ENCODE measurements at places on chromosomes 12 and 14.

GRCh38 chr12:50069539-50069938 is 12.1 kb downstream of the ASIC1 start:
- DNase-seq: no peak

GRCh38 chr12:31687101-31687527 is 27.6 kb downstream of the ETFBKMT start:
- no peak for DNase-seq

- no peak for DNase-seq
Observed at GRCh38 chr12:42982828-42983227, 393.3 kb upstream of the PRICKLE1 start.

- no peak for DNase-seq
Observed at GRCh38 chr14:62029569-62029924, 267.3 kb downstream of the SNAPC1 start.

DNA sequence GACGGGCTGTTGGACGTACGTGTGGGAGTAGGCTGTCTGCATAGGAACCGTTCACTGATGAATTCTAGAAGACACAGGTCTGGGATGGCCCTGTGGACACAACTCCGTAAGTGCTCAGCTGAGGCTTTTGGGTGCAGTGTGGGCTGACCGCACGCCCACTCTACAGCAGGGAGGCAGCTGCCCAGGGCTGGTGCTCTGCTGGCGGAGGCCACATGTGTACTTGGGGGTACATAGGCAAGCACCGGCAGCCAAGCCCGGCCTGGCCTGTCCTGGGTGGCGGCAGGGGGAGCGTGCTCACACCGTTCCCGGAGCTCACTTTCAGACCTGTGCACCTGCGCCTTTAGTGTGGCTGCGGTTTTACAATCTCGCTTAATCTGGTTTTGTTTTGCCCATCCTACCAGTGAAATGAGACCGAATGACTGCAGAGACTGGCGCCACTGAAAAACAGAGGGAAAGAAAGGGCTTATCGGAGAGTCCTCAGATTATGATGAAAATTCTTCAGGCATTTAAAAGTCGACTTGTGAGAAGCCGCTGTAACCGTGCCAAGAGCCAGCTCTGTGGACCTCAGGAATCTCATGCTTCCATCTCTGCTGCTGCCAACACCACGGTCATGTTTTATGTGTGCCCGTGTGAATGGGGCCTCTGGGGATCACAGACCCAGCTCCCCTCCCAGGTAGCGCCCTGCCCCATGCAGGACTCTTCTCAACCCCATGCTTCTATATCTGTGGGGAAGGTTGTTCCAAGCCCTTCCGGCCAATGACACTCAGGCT is 45.8 kb downstream of the SSH1 start:
- DNase-seq: no peak

DNA sequence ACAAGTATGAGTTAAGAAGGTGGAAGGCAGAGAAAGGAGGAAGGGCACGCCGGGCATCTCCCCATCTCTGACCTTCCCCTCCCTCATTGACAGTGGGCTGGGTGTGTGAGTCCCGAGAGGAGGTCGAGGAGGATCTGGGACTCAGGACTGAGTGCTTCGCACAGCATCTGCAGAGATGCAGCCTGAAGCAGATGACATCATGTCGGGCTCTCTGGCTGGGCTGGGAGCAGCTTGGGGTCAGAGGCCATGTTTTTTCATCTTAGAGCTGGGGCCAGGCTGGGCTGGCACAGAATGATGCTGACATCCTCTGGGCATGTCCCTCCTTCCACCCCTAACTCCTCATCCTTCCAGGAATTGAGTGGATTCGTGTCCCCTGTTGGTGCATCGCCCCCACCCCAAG is 43.5 kb downstream of the CMKLR1 start:
- no peak for DNase-seq

DNA sequence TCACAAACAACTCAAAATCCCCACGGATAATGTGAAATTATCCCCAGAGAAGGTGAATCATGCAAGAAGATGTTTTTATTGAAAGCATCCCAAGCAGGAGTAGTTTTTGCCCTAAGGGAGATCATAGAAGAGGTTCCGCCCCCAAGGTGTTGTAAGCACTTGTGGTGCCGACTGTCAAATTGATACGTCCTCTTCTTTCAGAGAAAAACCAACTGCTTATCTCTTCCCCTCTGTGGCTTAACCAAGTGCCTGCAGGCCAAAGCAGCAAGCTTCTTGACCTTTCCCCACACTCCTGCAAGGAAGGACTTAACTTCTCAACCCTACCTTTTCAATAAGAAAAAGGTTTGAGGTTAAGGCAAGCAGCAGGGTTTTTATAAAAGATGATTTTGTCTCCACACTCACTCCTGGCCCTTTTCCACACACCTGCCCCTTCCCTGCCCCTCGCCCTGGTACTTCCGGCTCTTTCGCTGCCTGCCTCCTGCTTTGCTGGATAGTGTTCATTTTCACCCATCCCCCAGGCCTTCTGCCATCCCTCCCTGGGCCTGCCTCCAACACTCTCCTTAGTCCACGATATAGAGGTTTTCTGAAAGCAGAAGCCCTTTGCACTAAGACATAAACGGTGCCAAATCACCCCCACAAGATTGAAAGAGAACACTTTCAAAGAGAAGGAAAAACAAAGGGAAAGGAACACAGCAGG is 114.5 kb downstream of the EGLN3 start:
- DNase-seq: no peak

- no peak for DNase-seq
Observed at GRCh38 chr12:93567174-93567573, 5.3 kb upstream of the SOCS2 start.

- DNase-seq: no peak
Observed at GRCh38 chr12:110857528-110857927, 10.7 kb downstream of the CCDC63 start.

GRCh38 chr12:7395950-7396349 is 48.0 kb downstream of the CD163L1 start:
- DNase-seq: no peak

- no peak for DNase-seq
Observed at GRCh38 chr14:59126714-59127436, 61.6 kb upstream of the DAAM1 start.

DNA sequence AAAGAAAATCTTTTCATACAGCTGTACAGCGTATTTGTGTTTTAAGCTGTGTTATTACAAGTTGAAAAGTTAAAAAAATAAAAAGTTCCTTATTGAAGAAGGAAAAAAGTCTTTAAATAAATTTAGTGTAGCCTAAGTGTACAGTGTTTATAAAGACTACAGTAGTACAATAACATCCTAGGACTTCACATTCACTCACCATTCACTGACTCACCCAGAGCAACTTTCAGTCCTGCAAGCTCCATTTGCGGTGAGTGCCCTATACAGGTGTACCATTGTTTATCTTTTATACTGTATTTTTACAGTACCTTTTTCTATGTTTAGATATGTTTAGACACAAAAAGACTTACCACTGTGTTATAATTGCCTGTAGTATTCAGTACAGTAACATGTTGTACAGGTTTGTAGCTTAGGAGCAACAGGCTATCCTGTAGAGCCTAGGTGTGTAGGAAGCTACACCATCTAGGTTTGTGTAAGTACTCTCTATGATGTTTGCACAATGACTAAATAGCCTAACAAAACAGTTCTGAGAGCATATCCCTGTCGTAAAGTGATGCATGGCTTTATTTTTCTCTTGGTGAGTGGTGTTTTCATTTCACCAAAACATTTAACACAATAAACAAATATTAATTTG is 275.2 kb downstream of the DACT1 start:
- no peak for DNase-seq

DNA sequence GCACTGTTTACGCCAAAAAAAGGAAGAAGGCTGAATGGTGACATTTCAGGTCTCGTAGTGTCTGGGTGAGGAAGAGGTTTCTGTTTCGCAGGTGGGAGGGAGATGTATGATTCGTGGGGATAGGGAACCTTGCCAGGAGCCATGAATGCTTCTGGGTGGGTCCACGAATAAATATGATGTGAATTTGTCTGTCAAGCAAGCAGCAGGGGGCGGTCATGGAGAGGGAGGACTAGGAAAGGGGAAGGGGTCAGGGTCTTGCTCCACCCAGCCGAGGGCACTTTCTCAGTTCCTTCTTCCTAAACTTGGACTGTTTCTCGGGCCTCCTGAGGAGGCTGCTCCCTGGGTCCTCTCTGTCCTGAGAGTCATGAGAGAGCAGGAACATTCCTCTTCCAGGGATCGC is 72.5 kb downstream of the LGMN start:
- peak; percentile 29 for DNase-seq

DNA sequence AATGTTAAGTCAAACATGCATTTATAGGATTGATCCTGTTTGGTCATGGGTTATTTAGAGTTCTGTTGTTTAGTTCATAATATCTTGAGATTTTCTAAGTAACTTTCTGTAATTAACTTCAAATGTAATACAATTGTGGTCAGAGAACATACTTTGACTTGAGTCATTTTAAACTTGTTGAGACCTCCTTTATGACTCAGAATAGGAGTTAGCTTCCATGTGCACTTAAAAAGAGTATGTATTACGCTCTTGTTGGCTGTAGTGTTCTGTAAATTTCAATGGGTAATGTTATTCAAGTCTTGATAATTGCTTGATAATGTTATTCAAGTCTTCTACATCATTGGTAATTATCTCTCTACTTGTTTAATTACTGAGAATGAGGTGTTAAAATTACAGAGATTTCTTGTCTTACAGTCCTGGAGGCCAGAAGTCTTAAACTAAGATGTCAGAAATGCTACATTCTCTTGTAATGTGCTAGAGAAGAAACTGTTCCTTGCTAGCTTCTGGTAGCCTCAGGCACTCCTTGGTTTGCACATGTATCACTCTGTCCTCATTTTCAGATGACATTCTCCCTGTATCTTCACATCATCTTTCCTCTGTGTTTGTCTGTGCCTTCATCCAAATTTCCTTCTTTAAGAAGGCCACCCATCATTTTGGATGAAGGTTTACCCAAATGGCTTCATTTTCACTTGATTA is 197.3 kb downstream of the TMTC3 start:
- DNase-seq: no peak

DNA sequence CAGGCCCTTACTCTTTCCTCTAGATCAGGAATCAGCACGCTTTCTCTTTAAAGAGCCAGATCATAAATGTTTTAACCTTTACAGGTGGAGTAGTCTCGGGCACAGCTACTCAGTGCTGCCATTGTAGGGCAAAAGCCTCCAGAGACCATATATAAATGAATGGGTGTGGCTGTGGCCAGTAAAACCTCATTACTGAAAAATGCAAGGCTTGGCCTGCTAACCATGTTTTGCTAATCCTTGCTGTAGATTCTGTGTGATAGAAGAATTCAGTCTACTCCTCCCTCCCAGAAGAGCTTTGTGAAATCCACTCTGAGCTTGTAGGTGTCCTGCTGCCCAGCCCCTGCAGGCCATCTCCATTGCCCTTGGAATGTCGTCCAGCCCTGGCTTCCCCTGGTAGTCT is 58.1 kb downstream of the HSP90AA1 start:
- DNase-seq: peak; percentile 57

- peak; percentile 61 for DNase-seq
Observed at GRCh38 chr14:68979722-68980451, 785 bp upstream of the ACTN1 start.

GRCh38 chr14:76125511-76125910 is 26.2 kb upstream of the GPATCH2L start:
- DNase-seq: no peak

GRCh38 chr12:123707466-123707865 is 4.7 kb upstream of the ATP6V0A2 start:
- DNase-seq: no peak

DNA sequence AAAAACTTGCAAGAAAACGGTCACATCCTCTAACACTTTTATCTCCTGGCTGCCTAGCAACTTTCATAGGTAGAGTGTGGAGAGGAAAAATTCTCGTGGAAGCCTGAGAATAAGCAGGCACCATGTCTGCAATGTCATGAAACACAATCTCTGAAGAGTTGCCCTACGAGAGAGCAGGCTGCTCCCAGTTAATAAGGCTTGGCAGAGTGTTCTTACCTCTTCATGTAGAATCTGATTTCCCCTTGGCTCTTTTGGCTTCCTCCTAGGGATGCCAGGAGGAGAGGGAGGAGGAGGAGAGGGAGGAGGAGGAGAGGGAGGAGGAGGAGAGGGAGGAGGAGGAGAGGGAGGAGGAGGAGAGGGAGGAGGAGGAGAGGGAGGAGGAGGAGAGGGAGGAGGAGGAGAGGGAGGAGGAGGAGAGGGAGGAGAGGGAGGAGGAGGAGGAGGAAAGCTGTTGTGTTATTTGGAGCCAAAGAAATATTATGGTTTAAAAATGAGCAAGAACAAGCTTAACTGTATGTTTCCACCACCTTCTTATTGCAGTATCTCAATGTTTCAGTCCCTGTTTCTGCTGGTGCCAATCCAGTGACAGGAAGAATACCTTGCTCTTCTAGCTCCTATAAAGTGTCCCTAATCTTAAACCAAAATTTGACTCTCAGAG is 52.9 kb downstream of the EGLN3 start:
- DNase-seq: no peak

DNA sequence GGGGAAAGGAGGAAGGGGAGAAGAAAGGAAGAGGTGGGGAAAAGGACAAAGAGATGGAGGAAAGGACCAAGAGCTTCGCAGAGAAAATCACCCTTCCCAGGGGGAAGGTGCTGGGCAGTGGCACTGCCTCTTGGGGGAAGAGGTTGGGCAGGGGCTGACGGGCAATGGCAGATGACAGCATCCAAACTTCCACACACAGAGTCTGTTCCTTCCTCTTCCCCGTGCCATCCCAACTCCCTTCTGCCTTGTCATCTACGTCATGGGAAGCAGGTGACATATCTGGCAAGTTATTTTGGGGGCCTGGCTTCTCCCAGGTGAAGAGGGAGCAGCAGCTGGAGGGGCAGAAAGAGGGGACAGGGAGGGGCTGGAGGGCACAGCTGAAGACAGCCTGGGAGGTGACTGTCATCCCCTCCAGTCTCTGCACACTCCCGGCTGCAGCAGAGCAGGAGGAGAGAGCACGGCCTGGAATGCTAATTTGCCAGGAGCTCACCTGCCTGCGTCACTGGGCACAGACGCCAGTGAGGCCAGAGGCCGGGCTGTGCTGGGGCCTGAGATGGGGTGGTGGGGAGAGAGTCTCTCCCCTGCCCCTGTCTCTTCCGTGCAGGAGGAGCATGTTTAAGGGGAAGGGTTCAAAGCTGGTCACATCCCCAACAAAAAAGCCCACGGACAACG is 43.9 kb upstream of the IQSEC3 start:
- no peak for DNase-seq

- no peak for DNase-seq
Observed at GRCh38 chr12:47087088-47087688, 7.4 kb upstream of the AMIGO2 start.
